Keratinocyte (primary cell): ENCODE measurements at places on chromosomes 6 and 20. TPM values are rescaled to one million over a fixed set of nuclear protein-coding genes. Genes with fewer than 3 reads are reported as not detected.

DNA sequence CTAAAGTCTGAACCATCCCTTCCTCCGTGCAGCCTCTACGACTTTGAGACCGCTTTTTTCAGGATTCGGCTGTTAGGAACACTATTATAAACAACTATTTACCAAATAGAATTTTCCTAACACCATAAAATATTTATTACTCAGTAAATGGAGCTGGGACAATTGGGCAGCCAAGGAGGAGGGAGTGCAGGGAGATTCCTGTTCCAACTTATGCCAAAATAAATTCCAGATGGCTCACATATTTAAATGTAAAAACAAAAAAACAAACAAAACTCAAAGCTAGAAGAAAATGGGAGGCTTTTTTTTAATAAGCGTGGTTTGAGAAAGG, 48.1 kb downstream of the TCP11 start:
- H3K36me3 ChIP-seq, result peaks cover 9% of the 10 kb centered on the region
- H3K27me3 ChIP-seq, result no peaks in the 10 kb centered on the region
- no peak overlapping the region for H3K27ac ChIP-seq
- no peak for DNase-seq
- H3K4me3 ChIP-seq, result no peak overlapping the region

The HELZ2 gene
- polyA plus RNA-seq, result 14.8 to 29.0 TPM (median 24.3 TPM) in 3 replicates

- H3K4me3 ChIP-seq, result no peak overlapping the region
- no peaks in the 10 kb centered on the region for H3K36me3 ChIP-seq
- peaks cover 14% of the 10 kb centered on the region for H3K4me1 ChIP-seq
Measured at GRCh38 chr6:159594750-159595117, 98.3 kb downstream of the SOD2 start.

The KHDC1L gene
- polyA plus RNA-seq, result 0.10 TPM in 1 of 3 replicates, not detected in the others
